ENCODE measurements at places on chromosomes 3 and 15. TPM values are rescaled to one million over a fixed set of nuclear protein-coding genes. Genes with fewer than 3 reads are reported as not detected.

Gene TGM4
- not detected for total RNA-seq

DNA sequence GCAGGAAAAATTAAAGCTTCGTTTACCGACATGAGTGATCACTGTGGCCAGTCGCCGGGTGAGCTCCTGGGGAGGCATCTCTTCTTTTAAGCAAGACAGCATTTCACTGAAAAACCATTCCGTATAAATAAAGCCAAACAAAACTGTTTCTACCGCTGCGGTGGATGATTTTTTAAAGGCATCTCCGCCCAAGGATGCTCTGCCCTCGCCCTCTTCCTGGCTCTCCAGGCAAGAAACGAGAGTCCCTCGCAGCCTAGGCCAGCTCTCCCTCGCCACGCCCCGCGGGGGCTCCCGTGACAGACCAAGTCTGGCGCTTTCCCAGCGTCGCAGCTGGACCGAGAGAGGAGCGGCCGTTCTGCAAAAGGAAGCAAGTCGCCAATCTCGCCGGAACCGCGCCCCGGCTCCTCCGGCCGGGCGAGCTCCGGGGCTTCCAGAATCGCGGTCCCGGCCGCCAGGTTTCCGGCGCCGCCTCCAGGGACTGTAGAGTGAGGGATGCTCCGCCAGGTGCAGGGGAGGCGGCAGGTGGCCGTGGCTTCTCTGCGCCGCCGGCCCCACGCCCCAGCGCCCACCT lies 458 bp downstream of the MCF2L2 start:
- DNase-seq = peak; percentile 40
- peaks cover 65% of the 10 kb centered on the region for H3K27me3 ChIP-seq
- H3K27ac ChIP-seq = no peak overlapping the region
- H3K36me3 ChIP-seq = peaks cover 3% of the 10 kb centered on the region

Gene DZIP3
- 23.1 TPM for total RNA-seq

Gene GOLGA8T
- 0.47 TPM for total RNA-seq

Gene MEIS2
- 59.5 TPM for total RNA-seq

- H3K27ac ChIP-seq = no peak within 1 kb of the TSS
- H3K36me3 ChIP-seq = no peaks in the 10 kb centered on the region
- no peak within 1 kb of the TSS for H3K4me3 ChIP-seq
- H3K27me3 ChIP-seq = peaks cover 49% of the 10 kb centered on the region
- peaks cover 18% of the 10 kb centered on the region for H3K4me1 ChIP-seq
- DNase-seq = no peak
Observed at GRCh38 chr3:194369522-194370279, at the start of gene LRRC15. Gene LRRC15 (minus strand): TSS chr3:194369743. CDS start chr3:194361043, 8,700 bp downstream.

Gene CYP8B1
- not detected for total RNA-seq

- H3K4me1 ChIP-seq = peaks cover 5% of the 10 kb centered on the region
- H3K27me3 ChIP-seq = no peaks in the 10 kb centered on the region
- H3K4me3 ChIP-seq = no peak overlapping the region
- no peak for DNase-seq
- no peaks in the 10 kb centered on the region for H3K36me3 ChIP-seq
Observed at GRCh38 chr3:61372723-61373122, 121.5 kb upstream of the FHIT start.

DNA sequence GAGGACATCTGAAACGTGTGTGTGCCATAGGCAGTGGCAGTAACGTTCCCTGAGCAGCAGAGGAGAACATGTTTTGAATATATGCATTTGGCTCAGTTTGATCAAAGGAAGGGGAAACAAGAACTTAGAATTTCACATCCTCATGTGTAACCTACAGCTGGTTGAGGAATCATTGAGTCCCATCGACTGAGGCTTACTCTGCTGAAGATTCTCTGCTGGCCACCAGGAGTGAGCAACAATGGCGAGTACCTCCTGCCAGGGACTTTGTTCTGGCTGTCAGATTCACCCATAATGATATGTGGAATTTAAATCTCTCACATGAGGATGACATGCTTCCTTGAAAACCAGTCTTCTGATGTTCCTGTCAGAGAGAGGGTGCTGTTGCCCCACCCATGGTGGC lies 21.3 kb downstream of the GORASP1 start:
- DNase-seq = no peak
- no peaks in the 10 kb centered on the region for H3K27me3 ChIP-seq
- H3K36me3 ChIP-seq = peaks cover 15% of the 10 kb centered on the region

Gene CISH
- total RNA-seq = 8.6 TPM

- H3K4me1 ChIP-seq = no peaks in the 10 kb centered on the region
- DNase-seq = no peak
- peaks cover 5% of the 10 kb centered on the region for H3K27me3 ChIP-seq
Observed at GRCh38 chr15:92232317-92232716, 161.4 kb upstream of the ST8SIA2 start.

Gene PLSCR4
- 1.1 TPM for total RNA-seq

DNA sequence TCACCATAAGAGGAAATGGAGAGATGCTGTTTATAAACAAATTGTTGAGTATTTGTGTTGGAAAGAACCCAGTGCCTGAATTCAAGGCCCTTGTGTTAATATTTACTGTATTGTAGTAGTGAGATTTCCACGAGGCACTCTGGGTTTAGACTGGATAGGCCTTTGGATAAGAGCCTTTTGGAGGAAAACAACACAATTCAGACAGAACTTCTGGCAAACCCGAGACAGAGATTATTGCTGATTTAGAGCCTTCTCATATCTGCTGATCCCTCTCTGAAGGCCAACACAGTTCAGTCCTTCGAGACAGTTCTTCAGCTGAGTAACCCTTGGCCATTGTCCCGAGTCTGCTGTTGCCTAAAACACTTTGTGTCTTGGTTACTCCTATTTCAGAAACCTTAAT lies 55.7 kb downstream of the LMCD1 start:
- H3K4me1 ChIP-seq = peaks cover 17% of the 10 kb centered on the region
- DNase-seq = no peak
- no peak overlapping the region for H3K27ac ChIP-seq
- H3K27me3 ChIP-seq = no peaks in the 10 kb centered on the region
- H3K4me3 ChIP-seq = no peak overlapping the region

All from neural crest cell (in vitro differentiated cells).